ENCODE measurements at places on chromosomes 12 and 14.

GRCh38 chr14:22614240-22614799, 16.2 kb downstream of the ABHD4 start:
- peak; percentile 93 for DNase-seq

DNA sequence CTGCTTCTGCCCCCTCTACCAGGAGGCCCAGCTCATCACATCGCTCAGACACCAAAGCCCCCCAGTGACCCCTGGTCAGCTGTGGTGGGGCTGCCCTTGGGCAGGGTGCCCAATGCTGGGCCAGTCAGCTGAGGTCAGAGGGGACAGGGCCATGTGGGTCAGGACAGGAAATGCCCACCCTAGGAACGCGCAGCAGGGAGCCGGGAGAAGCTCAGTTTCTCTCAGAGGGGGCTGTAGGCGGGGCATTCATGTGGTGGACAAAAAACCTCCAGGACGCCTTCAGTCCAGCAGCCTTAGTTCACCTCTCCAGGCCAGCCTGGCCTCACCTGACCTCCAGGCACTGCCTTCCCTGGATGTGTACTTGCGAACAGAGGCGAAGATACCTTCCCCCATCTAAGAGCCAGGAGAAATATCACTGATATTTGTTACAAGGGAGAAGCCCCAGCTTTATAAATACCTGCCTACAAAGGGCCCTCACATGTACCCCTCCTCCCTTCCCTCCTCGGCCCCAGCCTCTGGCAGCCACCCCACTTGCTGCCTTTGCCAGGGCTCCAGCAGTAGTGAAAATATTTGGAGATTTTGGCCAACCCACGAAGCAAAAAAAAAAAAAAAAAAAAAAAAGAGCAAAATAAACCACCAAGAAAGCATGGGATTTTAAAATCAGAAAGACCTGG, 41.9 kb upstream of the PLEKHG6 start:
- DNase-seq = no peak

GRCh38 chr12:116712458-116713303, 25.2 kb downstream of the SPRING1 start:
- no peak for DNase-seq

DNA sequence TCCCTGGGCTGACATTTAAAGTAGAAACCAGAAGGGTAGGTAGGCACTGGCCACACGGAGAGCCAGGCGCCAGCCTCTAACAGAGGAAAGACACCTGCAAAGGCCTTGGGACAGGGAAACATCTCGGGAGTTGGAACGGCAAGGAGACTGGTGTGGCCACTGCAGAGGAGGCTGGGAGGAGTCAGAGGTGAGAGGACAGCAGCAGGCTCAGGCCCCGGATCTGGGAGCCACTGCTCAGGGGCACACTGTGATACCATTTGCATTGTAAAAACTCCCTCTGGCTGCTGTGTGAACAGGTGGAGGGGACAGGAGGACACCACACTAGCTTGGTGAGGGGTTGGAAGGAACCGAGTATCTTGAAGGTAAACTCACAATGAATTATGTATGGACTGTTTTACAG, 2.7 kb downstream of the ANHX start:
- no peak for DNase-seq

GRCh38 chr12:66066137-66066928, 64.2 kb downstream of the LLPH start:
- peak; percentile 94 for DNase-seq

- DNase-seq = no peak
Measured at GRCh38 chr12:111846016-111846415, 4.0 kb downstream of the MAPKAPK5 start.

GRCh38 chr12:132024758-132025157, 75.0 kb downstream of the EP400 start:
- no peak for DNase-seq

DNA sequence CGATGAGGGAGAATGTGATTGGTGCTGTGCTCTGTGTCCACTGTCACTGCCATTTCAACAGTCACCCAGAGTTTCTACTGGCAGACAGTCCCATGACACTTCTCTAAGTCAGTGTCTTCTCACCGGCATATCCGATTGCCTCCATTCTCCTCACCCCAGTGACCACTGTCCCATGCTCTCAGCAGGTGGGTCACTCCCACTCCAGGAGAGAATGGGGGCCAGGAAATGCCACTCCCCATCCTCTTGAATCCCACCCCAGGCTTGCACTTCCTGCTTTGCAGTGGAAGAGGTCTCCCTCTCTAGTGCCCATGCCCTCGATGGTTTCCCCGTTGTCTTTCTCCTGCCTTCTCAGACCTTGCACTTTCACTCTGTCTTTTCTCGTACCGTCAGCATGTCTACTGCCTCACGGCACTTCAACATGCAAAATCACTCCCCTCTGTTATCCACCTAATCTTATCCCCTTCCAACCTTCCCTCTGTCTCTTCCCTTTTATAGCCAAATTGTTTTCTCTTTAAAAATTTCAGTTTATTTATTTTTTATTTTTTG, 2.2 kb upstream of the EP400 start:
- DNase-seq = no peak

DNA sequence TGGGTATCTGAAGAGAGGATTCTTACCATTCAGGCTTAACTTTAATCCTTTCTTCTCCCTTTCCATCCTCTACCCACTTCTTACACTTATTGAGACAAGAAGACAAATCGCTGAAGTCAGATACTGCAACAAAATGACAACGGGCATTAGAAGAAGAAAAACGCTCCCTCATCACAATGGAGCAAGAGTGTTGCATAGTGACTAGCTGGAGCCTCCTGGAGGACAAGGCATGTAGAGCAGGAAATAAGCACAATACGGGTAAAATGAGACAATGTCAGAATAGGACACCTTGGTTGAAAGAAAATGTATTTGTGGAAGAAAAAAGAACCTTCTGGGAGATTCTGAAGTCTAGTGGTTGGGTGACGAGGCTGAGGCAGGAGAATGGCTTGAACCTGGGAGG, 501.0 kb downstream of the RERGL start:
- DNase-seq = no peak

- no peak for DNase-seq
Measured at GRCh38 chr14:98545181-98545580, 726.8 kb downstream of the BCL11B start.

- DNase-seq = no peak
Measured at GRCh38 chr14:49483268-49483667, 102.9 kb downstream of the RPS29 start.

GRCh38 chr12:49161092-49161795, 27.6 kb downstream of the TUBA1A start:
- DNase-seq = no peak

DNA sequence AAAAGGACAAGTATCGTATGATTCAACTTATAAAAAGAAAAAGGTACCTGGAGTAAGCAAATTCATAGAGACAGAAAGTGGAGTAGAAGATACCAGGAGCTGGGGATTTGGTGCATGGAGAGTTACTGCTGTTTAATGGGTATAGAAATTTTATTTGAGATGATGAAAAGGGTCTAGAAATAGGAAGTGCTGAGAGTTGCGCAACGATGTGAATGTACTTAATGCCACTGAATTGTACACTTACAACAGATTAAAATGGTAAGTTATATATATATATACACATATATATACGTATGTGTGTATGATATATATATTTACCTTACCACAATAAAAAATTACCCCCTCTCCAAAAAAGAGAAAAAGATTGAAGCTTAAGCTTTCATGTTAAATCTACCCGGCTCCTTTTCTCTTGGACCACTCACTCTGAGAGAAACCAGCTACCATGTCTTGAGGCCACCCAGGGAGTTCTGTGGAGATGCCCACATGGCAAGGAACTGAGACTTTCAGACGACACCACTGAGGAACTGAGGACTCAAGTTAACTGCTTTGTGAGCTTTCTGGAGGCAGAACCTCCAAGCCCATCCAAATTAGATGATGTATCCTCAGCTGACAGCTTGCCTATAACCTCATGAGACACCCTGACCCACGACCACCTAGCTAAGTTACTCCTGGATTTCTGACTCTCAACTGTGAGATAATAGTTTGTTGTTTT, 130.0 kb upstream of the BTG1 start:
- DNase-seq = no peak

GRCh38 chr12:49565406-49566265, 2.3 kb downstream of the MCRS1 start:
- DNase-seq = no peak

- no peak for DNase-seq
Measured at GRCh38 chr12:29743801-29744200, 39.9 kb downstream of the TMTC1 start.
